ENCODE measurements at places on chromosomes 2 and 18. TPM values are rescaled to one million over a fixed set of nuclear protein-coding genes. Genes with fewer than 3 reads are reported as not detected.

DNA sequence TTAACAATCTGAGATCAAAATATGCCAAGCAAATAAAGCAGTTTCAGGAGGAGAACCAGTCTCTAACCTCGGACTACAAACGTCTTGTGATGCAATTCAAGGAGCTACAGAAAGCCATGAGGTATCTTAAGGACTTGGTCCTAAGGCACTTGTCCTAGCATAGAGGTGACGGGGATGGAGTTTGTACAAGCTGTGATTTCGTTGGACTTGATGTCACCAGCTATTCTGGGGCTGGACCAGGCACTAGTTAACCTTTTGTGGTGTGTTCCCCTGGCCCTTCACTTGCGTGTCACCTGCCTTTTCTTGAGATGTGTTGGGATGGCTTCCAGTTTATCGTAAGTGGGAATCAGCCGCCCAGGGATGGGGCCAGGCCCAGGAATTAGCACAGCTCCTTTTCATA is 33.7 kb downstream of the OTOF start:
- no peaks in the 10 kb centered on the region for H3K4me1 ChIP-seq
- no peaks in the 10 kb centered on the region for H3K27me3 ChIP-seq
- no peaks in the 10 kb centered on the region for H3K36me3 ChIP-seq
- no peak for DNase-seq
- H3K27ac ChIP-seq, result no peak overlapping the region

The ROCK1 gene
- total RNA-seq, result 34.9 TPM

- H3K27me3 ChIP-seq, result no peaks in the 10 kb centered on the region
- H3K36me3 ChIP-seq, result no peaks in the 10 kb centered on the region
- no peak overlapping the region for H3K27ac ChIP-seq
- peaks cover 16% of the 10 kb centered on the region for H3K4me1 ChIP-seq
- DNase-seq, result no peak
Measured at GRCh38 chr18:48729404-48729803, 190.6 kb downstream of the CTIF start.

DNA sequence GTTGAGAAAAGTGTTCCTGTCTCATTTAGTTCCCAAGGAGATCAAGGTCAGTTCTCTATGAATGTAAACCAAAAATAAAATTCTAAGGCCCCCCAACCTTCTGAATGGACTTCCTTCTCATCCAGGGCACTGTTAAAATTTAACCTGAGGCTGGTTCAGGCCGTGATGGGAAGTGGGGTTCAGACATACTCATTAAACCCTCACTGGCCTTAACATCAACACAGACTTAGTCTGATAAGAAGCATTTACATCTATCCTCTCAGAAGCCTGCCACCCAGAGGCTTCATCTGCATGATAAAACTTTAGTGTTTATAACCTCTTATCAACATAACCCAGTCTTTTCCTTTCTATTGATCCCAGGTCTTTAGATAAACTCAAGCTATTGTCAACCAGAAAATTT is 22.4 kb downstream of the ITSN2 start:
- H3K27me3 ChIP-seq, result no peaks in the 10 kb centered on the region
- no peak overlapping the region for H3K4me3 ChIP-seq
- H3K36me3 ChIP-seq, result no peaks in the 10 kb centered on the region
- H3K27ac ChIP-seq, result no peak overlapping the region

The GCG gene
- total RNA-seq, result not detected

The KCNK3 gene
- 0.31 TPM for total RNA-seq

DNA sequence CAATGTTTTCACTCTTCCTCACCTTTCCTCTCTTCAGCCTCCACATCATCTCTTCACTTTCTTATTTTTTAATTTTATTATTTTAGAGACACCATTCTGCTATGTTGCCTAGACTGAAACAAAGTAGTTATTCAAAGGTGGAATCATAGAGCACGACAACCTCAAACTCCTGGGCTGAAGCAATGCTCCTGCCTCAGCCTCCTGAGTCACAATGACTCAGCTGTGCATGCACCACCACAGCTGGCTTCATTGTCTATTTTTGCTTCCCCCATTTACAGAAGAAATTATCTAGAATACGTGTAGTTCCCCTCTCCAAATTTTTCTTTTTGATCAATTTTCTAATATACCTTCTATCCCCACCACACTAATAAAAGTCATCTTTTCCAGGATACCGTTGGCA is 911.5 kb upstream of the SOX11 start:
- no peak overlapping the region for H3K27ac ChIP-seq
- H3K4me1 ChIP-seq, result no peaks in the 10 kb centered on the region
- H3K4me3 ChIP-seq, result no peak overlapping the region
- H3K27me3 ChIP-seq, result no peaks in the 10 kb centered on the region
- no peak for DNase-seq
- no peaks in the 10 kb centered on the region for H3K36me3 ChIP-seq

DNA sequence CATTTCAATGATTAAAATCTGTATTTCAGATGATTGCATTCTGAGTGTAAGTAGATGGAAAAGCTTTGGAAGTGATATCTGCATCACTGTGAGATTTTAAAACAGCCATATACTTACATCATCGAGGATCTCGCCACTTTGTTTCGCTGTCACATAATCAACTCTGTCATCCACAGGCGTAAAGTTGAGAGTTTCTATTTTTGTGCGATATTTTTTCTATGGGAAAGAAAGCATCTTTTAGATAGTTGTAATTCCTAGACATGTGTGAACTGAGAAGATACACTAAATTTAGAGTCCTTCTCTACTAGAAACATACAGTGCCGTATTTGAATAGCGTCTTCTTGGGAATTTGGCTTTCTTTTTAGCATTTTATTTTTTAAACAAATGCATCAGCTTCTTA is 158.8 kb downstream of the RIF1 start:
- no peaks in the 10 kb centered on the region for H3K27me3 ChIP-seq
- no peak overlapping the region for H3K27ac ChIP-seq
- no peaks in the 10 kb centered on the region for H3K4me1 ChIP-seq
- no peak overlapping the region for H3K4me3 ChIP-seq

The BMP10 gene
- not detected for total RNA-seq

- H3K27me3 ChIP-seq, result no peaks in the 10 kb centered on the region
- no peak overlapping the region for H3K27ac ChIP-seq
- no peaks in the 10 kb centered on the region for H3K36me3 ChIP-seq
- DNase-seq, result peak; percentile 74
- H3K4me1 ChIP-seq, result no peaks in the 10 kb centered on the region
Measured at GRCh38 chr2:12325806-12326205, 390.9 kb upstream of the TRIB2 start.

GRCh38 chr2:43430489-43430888 is 165.3 kb downstream of the THADA start:
- peaks cover 16% of the 10 kb centered on the region for H3K4me1 ChIP-seq
- no peak overlapping the region for H3K27ac ChIP-seq
- H3K4me3 ChIP-seq, result no peak overlapping the region
- no peaks in the 10 kb centered on the region for H3K36me3 ChIP-seq
- no peak for DNase-seq

GRCh38 chr2:236795169-236795860 is 225.7 kb downstream of the ACKR3 start:
- DNase-seq, result no peak
- peaks cover 15% of the 10 kb centered on the region for H3K27me3 ChIP-seq
- H3K36me3 ChIP-seq, result no peaks in the 10 kb centered on the region
- H3K27ac ChIP-seq, result no peak overlapping the region
- H3K4me3 ChIP-seq, result no peak overlapping the region

The ALK gene
- total RNA-seq, result 14.7 TPM

The HOXD1 gene
- total RNA-seq, result not detected

- no peak overlapping the region for H3K27ac ChIP-seq
- no peak overlapping the region for H3K4me3 ChIP-seq
- H3K36me3 ChIP-seq, result no peaks in the 10 kb centered on the region
Measured at GRCh38 chr2:78535395-78535794, 490.1 kb upstream of the REG3G start.

The PASK gene
- total RNA-seq, result 59.4 TPM

- no peak overlapping the region for H3K4me3 ChIP-seq
- no peaks in the 10 kb centered on the region for H3K36me3 ChIP-seq
- DNase-seq, result peak; percentile 81
- no peaks in the 10 kb centered on the region for H3K4me1 ChIP-seq
- H3K27me3 ChIP-seq, result no peaks in the 10 kb centered on the region
Measured at GRCh38 chr2:177906041-177906718, 166.4 kb downstream of the PDE11A start.

- no peak overlapping the region for H3K4me3 ChIP-seq
- H3K27me3 ChIP-seq, result no peaks in the 10 kb centered on the region
- H3K4me1 ChIP-seq, result no peaks in the 10 kb centered on the region
Measured at GRCh38 chr2:240390091-240391073, 45.1 kb upstream of the GPC1 start.

The AQP4 gene
- total RNA-seq, result not detected

Measured in A673 (cell line).